NCI-H510A (cell line): ENCODE measurements at places on chromosomes 11 and 22.

GRCh38 chr11:13897646-13898276 lies 64.8 kb upstream of the SPON1 start:
- no peak for DNase-seq

DNA sequence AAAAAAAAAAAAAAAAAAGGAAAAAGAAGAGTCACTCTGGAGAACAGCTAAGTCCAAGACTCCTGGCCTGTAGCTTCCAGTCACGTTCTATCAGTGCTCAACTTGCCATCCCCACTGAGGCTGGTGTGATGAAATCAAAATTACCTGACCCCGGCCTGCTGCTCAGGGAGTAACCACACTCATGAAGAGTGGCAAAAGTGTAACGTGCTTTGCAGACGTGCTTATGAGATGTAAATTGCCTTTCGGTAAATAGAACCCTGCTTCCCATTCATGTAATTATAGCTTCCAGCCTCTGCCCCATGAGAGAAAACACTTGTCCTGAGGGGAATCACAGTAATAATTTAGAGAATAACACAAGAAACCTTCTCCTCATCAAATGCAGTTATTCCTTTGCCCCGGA lies 28.2 kb upstream of the CHKA start:
- DNase-seq = no peak

- DNase-seq = no peak
These were observed 2.6 kb downstream of the ACER3 start for GRCh38 chr11:76863196-76863777.

DNA sequence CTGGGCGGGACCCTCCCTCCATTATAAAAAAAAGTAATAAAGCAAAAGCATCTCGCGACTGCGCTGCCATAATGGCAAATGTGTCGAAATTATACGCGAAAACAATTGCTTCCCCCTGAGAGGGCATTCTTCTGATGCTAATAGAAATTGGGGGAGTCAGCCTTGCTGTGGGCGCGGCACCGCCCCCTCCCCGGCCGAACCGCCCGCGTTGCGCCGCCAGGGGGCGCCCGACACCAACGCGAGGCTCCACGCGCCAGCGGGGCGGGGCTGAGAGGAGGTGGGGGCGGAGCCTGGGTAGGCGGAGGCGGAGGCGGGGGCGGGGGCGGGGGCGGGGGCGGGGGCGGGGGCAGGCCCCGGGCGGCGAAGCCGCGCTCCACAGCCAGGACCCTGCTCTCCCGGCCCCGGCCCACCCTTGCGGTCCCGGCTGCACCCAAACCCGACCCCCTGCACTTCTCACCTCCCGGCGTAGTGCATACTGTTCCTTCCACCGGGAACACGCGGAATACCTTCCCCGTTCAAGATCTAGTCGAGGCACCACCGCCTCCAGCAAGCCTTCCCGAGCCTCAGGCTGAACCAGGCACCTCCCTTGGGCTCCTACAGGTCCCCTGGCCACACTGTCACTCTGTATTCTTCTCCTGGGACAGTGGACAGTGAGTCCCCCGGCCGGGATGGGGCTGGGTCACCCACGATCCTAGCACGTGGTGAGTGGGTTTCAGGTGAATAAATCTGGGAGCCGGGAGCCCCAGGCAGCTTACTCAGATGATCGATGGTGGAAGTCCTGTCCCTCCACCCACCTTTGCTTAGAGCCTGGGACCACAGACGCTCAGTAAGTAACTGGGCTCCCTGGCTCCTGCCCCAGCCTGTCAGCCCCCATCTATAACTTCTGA lies 15.5 kb upstream of the UPK3A start:
- DNase-seq = peak; percentile 13

GRCh38 chr22:24716602-24717001 lies 57.9 kb downstream of the PIWIL3 start:
- DNase-seq = no peak

GRCh38 chr11:62911137-62912130 lies 9.7 kb downstream of the CHRM1 start:
- no peak for DNase-seq

DNA sequence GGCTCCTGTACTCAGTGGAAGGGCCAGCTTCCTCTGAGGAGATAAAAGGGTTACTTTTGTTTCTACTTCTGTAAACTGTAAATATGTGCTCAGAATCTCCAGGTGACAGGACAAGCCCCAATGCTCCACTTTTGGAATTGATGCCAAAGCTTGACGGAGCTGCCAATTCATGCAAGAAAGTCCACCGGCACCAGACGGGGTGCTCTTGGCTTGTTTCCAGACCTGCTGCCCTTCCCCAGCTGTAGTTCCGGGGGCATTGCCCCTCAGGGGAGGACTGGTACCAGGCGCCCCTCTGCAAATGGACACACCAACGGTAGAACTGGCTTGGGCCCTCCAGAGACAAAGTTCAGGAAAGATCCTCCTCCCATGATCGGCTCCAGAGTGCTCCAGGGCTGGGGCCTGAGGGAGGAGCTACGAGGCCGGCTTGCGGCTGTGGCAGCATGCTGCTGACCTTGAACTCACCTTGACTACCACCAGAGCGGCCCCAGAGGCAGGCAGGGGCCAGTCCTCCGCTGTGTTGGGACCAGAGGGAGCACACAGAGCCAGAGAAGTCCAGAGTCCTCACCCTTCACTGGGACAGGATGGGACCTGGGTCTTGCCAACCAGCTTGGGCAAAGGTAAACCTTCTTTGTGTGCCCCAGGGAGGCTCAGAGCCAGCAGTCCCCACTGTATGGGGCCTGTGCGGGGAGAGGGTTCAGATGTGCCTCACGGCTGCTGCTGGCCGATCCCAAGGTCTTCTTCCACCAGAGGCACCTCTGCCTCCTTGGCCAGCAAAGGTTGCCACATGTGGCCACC lies 17.8 kb upstream of the OAF start:
- no peak for DNase-seq

- no peak for DNase-seq
These were observed 8.1 kb downstream of the WNT7B start for GRCh38 chr22:45968751-45969413.

DNA sequence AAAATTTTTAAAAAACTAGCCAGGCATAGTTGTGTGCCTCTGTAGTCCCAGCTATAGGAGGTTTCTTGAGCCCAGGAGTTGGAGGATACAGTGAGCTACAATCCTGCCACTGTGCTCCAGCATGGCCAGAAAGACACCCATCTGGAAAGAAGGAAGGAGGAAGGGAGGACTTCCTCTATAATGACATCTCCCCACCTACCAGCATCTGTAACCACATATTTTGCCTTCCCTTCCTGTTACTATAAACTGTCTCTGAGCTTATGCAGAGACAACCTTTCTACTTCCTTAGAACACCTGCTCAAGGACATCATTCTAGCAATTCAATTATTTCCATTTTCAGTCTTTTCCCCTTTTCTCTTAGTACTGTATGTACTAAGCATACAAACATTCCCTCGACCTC lies 2.2 kb upstream of the NUP160 start:
- DNase-seq = no peak

- DNase-seq = no peak
These were observed 14.6 kb upstream of the NRGN start for GRCh38 chr11:124724979-124725718.

DNA sequence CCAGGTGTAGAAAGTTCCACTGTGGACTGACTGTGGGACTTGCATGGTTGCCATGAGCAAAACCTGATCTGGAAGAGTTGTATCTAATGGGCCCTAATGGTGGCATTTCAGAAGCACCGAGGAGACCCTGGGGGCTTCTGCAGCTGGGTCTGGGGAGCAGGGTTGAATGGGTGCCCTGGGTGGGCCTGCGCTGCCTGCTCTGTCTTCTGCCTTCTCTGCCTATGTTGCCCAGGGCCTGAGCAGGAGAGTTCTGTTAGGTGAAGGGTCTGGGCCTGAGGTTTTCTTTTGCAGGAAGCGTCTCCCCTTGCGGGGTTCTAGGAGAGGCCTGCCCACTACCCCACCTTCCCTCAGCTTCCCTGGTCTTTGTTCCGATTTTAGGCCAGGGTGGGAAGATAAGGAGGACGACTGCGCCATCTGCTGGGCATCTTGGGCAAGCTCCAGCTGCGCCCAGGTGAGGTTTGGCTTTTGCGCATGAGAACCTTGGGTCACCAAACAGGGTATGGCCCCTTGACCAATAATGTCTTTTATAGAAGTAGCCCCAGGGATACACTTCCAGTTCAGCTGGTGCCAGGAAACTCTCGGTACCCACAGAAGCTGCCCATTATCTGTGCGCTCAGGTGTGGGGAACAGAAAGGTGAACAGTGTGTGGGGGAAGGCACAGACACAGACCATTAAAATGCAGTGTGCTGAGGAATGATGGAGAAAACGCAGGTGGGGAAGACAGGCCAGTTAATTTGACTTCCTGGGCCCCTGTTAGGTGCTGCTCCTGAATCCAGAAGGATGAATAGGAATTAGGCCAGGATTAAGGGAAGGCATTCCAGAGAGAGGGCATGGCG lies 23.2 kb downstream of the COMMD9 start:
- no peak for DNase-seq

DNA sequence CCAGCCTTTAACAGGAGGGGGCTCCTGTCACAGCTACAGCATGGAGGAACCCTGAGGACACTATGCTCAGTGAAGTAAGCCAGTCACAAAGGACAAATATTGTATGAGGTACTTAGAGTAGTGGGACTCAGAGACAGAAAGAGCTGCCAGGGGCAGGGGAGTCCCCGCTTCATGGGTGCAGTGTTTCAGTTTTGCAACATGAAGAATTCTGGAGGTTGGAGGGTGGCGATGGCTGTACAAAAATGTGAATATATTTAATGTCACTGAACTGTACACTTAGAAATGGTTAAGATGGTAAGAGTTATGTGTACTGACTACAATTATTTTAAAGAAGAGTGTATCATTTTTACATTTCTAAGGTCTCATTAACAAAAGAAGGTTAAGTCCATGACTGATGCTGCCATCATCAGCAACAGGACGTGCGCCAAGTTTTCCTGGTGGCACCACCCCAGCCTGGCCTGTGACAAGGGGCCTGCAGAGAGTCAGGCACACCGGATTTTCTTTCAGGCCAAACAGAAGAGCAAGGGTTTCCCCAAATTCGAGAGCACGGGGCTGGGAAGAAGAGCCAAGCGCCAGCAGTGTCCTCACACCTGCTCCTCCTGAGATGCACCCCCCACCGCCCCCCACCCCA lies 22.1 kb downstream of the YPEL1 start:
- no peak for DNase-seq

GRCh38 chr22:25829808-25830777 lies 88.1 kb downstream of the MYO18B start:
- DNase-seq = no peak

DNA sequence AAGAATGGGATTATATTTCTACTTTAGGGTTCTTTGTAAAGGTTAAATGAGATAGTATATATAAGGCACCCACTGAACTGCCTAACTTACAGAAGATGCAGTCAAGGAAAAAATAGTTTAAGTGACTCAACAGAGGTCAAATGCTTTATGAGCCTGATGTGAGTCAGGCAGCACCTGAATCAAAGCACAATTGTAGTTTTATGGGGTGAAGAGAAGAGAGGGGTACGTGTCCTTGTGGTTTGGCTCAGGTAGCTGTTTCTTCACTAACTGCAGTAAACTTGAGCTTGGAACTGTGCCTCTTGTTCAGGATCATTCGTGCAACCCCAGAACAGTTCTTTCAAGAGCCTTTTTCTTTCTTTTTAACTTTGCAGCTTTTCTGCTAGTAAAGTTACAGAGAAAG lies 125.2 kb upstream of the SPON1 start:
- no peak for DNase-seq

GRCh38 chr11:93193731-93194130 lies 4.1 kb downstream of the SLC36A4 start:
- DNase-seq = no peak

- no peak for DNase-seq
These were observed 249.2 kb downstream of the DLG2 start for GRCh38 chr11:85377901-85378300.

- no peak for DNase-seq
These were observed 5.6 kb downstream of the MS4A10 start for GRCh38 chr11:60790726-60791125.

DNA sequence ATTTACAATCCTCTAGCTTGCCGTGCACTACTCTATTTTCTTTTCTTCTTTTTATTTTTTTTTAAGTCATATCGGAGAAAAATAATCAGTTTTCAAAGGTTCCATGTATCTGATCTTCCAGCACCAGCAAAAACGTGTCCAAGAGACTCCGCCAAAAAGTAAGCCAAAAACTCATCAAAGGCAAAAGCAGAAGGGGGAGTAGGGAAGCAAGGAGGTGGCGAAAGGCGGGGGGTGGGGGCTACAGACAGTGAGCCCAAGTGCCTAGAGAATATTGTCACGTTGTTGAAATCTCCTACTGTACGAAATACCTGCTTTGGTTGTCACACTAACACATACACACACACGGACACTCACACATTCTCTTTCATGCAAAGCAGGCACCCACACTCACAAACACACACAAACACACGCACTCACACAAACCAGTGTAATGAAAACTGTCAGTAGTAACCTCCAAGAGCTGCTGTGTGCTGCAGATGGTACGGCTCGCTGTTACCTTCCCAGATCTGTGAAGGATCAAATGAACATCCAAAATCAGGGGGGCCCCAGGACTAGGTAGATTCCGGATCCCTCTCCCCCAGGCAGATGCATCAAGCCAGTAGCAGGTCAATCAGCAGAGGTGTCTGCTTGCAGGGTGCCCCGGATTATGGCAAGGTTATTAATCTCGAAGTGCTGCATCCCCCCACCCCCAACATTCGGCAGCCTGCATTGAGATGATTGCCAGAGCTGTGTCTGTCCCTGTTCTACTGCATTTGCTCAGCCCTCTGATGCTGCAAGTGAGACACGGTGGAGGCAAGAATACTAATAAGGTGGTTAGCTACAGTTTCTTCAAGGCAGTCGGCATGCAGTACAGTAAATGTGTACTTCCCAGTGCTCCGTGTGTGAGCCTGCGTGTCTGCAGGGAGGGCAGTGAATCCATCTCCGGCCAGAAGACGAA lies at the start of gene LRRC4C:
LRRC4C (minus strand) TSS at position 188 of the 937 bp plus-strand sequence.
- DNase-seq = no peak

GRCh38 chr11:1648653-1649420 lies 19.3 kb downstream of the KRTAP5-5 start:
- no peak for DNase-seq

- DNase-seq = no peak
These were observed 16.1 kb upstream of the RELT start for GRCh38 chr11:73359930-73360742.

- no peak for DNase-seq
These were observed 16.6 kb downstream of the CRELD2 start for GRCh38 chr22:49934891-49935557.

GRCh38 chr11:120133216-120134105 lies 4.5 kb downstream of the TRIM29 start:
- no peak for DNase-seq

DNA sequence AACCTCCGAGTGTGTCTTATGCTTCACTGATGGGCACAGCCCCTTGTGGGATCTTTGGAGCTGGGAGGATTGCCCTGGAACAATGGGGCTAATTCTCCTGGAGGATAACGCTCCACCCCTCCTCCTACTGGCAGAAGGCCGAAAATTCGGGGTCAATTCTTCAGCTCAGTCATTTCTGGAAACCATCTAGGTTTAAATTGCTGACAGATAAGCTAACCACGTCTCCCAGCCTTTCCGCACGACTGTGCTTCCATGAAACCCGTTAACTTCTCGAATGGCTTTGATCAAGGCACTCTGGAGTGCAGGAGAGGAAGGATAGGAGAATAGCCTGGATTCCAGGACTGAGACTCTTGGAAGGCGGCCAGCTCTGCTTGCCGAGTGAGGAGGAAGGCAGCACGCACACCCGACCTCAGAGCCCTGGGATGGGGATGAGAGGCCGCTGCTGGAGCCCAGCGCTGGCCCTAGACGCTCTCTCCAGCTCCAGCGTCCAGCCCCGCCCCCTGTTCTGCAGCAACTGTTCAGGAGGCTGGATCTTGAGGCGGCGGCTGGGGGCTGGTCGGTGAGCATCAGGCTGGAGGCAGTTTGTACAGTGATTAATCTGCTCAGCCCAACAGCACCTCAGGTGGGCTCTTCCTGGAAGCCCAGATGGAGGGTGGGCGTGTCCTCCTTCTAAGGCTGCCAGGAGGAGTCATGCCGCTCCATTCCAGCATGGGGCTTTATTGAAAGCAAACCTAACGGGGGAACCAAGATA lies 176.7 kb upstream of the NCAM1 start:
- peak; percentile 51 for DNase-seq
